Activated CD8-positive, alpha-beta memory T cell treated with anti-CD3 and anti-CD28 coated beads for 48 hours (primary cell): ENCODE measurements at places on chromosomes 12 and 14.

DNA sequence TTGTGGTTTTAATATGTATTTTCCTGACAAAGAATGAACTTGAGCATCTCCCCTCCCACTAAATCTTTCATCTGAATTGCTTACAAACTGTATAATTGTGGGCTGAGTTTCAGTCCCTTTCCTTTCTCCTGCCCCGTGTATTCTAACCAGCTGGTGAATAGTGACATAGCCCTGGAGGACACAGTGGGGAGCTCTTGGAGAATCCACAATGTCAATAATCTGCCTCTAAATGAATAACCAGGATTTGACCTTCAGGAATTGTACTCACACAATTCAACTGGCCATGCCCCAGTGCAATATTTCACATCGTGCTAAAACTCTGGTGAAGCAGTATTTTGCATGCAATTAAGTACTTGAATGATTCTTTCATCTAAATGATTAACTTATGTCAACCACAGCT, 177.2 kb downstream of the C12orf42 start:
- no peak for DNase-seq

GRCh38 chr12:47807338-47807737, 12.4 kb downstream of the HDAC7 start:
- no peak for DNase-seq

GRCh38 chr14:92385561-92385960, 62.6 kb downstream of the SLC24A4 start:
- no peak for DNase-seq

DNA sequence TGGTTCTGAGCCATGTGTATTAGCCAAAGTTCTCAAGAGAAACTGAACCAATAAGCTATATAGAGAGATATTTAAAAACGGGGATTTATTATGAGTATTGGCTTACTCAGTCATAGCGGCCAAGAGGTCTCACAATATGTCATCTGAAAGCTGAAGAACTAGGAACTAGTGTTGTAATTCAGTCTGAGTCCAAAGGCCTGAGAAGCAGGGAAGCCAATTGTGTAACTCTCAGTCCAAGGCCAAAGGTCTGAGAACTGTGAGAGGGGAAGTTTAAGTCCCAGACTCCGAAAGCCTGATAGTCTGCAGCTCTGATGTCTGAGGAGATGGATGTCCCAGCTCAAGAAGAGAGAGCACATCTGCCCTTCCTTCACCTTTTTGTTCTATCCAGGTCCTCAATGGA, 344.8 kb upstream of the USP15 start:
- no peak for DNase-seq

DNA sequence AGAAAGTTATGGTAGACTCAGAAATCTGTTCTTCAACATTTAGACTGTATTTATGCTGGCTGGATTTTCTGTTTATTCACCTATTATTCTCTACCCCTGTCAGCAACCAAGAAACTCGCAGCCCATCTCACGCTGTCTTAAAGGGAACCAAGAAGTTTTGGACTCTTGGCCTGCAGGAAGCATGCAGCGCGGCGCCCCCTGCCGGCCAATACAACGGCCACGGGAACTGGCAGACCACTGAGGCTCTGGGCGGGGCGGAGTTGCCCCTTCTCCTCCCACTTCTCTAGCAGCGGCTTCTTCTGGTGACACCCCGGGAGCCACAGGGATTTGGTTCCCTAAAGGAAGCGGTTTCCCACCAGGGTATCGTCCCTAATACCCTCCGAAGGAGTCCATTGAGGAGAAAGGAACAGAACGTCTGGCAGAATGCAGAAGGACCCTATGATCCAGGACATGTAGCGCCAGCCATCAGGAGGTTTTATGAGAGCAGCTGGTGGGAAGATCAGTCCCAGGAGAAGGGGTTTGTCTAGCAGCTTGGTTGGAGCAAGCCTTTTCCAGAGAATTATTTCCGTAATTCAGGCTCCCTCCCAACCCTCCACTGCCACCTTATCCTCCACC, 21.0 kb upstream of the RNASE2 start:
- DNase-seq = peak; percentile 23

GRCh38 chr14:101556566-101557320, 4.6 kb upstream of the DIO3 start:
- DNase-seq = no peak

GRCh38 chr14:92511453-92512238, 1.9 kb upstream of the RIN3 start:
- no peak for DNase-seq

DNA sequence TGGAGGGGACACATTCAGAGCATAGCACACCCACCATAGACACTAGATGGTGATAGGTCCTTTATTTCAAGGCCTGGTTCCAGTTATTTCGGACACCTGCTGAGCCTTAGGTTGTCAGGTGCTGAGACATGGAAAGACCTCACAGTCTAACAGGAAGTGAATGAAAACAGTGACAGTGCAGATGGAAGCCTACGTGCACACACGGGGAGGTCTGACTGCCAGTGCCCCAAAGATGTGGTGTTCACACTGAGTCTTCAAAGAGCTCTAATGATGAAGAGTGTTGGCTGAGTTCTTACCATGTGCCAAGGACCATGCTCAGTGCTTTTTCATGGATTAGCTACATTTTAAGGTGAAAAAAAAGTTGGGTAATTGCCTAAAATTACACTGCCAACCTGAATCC, 46.6 kb downstream of the CKB start:
- no peak for DNase-seq

- no peak for DNase-seq
These were observed 76.6 kb downstream of the PAX9 start for GRCh38 chr14:36738269-36738668.

DNA sequence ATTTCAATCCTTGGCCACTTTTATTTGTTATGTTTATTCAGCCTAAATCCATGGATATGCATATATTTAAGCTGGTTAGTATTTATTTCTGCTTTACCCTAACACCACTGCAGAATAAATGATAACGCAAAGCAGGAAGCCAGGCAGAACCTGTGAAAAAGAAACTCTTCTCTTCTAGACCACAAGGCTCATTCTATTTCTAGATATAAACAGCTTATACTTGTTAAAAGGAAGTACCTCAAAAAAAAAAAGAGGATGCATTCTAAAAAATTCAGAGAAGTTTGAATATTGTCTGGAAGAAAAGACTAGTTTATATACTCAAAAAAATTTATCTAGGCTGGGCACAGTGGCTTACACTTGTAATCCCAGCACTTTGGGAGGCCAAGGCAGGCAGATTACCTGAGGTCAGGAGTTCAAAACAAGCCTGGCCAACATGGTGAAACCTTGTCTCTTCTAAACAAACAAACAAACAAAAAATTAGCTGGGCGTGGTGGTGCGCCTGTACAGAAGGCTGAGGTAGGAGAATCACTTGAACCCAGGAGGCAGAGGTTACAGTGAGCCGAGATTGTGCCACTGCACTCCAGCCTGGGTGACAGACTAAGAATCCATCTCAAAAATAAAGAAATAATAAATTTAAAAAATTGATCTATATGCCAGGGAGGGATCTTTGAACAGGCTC, 55.8 kb downstream of the GALNT4 start:
- DNase-seq = no peak

DNA sequence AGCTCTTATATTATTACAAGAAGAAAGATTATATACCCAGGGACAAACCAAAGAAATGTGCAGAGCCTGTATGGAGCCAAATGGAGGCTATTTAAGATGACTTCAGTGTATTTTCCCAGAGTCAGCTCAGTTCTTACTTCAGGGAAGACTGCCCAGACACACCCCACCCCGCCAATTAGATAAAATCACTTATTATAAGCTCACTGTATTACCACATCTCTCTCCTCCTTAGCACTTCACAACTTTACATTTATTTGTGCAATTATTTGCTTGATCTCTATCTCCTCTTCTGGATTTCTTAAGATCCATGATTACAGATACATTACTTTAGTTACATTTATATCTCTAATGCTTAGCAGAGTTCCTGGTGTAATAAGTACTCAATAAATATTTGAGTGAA, 24.7 kb upstream of the WDR89 start:
- DNase-seq = no peak

GRCh38 chr12:41794336-41794735, 350.3 kb downstream of the GXYLT1 start:
- DNase-seq = no peak

DNA sequence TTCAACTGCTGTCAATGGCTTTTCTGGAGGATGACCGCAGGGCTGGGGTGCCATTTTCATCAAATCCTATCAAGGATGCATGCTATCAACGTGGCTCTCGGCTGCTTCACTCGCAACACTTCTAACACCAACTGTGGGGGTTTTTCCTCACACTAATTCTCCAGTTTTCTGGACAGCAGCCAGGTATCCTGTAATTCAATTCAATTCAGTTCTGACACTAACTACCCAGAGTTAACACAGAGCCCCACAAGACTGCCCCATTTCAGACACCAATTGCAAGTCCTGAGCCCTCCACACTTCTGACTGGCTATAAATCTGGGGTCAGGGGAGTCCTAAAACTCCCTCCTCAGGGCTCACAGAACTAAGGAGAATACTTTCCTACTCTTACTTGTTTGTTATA, 55.3 kb upstream of the TMCC3 start:
- DNase-seq = no peak

DNA sequence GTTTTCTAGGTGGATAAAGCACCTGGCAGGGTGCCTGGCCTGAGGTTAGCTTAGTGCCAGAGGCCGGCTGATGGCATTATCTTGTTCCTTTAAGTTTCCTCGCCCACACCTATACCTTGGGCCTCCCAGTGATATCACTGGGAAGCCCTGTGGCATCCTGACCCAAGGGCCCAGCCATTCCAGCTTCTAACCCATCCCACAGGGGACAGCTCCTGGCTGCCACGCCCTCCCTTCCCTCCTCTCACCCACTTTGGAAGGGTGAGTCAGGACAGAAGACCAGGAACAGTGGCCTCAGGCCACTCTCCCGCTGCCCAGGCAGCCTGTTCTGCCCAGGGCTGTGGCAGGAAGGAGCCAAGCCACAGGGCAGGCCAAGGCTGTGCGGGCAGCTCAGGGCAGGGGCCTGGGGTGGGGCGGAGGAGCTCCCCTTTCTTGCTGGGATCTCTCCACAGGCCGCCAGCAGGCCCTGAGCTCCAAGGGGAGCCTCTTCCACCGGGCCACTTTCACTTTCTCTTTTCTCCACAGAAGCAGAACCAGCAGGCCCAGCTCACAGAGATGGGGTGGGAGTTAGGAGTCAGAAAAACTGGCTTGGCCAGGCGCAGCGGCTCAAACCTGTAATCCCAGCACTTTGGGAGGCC, 75.1 kb downstream of the IRF2BPL start:
- no peak for DNase-seq

DNA sequence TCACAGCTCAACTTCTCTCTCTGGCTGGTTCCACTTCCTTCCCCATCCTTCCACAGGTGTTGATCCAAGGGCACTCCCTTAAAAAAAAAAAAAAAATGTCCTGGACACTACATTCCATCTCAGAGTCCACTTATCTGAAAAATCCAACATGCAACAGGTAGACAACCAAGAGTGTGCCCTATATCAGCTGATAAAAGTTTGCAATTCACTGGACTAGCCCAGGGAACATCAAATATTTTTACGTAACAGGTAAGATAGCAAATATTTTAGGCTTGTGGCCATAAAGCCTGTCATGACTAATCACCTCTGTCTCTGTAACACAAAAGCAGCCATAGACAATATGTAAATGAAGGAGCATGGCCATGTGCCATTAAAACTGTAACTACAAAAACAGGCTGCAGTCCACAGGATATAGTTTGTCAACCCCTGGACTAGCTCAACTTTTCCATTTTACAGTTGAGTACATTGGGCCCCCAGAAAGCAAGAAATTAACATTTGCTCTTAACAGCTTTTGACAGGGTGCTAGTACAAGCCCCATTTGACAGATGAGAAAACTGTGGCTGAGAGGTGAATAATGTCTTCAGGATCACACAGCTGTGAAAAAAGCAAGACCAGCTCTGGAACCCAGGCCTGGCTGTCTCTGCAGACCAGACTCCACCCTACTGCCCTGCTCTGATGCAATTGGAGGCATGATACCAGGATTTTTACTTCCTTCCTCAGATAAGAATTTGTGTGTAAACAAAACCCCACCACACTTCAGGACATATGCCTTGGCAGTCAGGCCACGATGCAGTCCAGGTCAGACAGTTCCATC, 68.9 kb downstream of the CMKLR1 start:
- DNase-seq = no peak

DNA sequence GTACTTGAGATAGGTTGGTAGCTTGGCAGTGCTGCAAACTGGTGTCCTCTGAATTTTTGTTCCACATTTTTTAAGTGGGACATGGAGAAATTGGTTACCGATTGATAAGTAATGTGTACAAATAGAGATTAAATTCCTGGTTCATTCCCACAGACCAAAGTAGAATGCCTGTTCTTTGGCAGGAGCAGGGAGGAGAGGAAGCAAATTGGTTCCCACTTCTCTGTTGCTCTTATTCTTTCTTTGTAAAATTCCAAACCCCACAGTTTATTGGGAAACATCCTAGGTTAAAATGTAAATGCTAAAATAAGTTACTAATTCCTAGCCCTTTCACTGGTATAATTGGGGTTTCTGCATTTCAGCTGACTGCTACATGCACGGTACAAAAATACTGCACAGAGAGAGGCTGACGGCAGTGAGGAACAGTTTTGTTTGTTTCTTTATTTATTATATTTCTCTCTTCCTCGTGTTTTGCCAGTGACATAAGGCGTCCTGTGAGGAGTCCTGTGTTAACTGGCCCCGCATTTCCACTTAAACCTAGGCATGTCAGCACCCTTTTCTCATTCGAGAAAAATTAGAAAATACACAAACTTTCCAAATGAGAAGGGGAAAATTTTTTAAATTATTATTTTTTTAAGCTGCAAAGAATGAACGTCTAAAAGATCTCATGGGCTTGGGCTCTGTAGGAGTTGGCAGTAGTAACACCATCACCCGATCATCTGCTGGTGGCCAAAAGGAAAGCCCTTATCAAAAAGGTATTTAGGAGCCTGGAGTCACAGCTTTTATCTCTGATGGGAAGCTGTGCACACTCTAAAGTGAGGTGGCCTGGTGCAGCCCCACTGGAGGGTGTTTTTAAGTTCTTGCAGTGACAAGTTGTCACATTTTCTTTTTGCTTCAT, 25.4 kb upstream of the BCL7A start:
- DNase-seq = no peak

DNA sequence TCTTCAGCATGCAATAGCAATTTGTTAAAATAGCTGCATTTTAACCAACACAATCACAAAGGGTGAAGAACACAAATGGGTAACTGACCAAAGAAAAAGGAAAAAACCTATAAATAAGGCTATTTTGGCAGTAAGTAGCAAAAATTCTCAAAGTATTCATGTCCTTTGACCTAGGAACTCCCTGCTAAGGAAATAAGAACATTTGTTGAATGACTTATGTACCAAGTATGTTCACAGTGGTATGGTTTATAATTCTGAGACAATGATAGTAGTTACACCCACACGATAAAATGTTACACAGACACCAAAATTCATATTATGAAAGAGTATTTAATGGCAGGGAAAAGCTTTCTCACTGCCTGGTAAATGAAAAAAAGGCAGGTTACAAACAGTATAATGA, 16.9 kb downstream of the CCDC88C start:
- no peak for DNase-seq

- DNase-seq = no peak
These were observed 3.4 kb downstream of the PRKAG1 start for GRCh38 chr12:49015196-49015595.

GRCh38 chr14:23561873-23562821, 5.4 kb downstream of the AP1G2 start:
- no peak for DNase-seq
